Bronchial epithelial cell (primary cell): ENCODE measurements at places on chromosomes 13 and 19.

- no peak for DNase-seq
These were observed 23.2 kb downstream of the CATSPERD start for GRCh38 chr19:5743630-5744029.

GRCh38 chr19:47309608-47310007 lies at the start of gene C5AR1:
C5AR1 (plus strand) TSS chr19:47309861; CDS start chr19:47309896, 35 bp downstream.
- DNase-seq = no peak

DNA sequence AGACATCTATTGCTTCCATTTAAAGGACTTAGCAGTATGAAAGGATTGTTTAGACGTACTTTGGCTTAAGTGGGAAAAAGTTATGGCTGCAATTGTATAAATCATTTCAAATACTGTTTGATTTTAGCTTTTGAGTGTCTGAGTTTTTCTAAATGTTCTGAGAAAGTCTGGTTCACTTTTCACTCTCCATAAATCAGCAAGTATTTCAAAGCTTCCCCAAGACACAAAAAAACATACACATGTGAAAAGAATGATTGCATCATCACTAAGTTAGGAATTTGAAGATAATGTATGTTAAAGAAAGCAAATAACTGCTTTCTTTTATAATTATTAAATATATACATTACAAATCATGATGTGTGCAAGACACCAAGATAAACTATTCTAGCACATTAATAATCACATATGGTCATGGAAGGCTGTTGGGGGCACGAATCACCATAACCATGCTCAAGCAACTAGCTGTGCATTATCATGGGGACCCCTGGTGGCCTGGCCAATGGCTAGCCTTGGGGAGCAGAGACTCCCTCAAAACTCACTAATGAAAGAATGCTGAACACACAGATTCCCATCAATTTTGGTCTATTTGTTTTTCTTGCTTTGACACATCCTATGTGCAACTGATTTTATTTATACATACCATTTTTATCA lies 111.1 kb downstream of the MIPEP start:
- no peak for DNase-seq

DNA sequence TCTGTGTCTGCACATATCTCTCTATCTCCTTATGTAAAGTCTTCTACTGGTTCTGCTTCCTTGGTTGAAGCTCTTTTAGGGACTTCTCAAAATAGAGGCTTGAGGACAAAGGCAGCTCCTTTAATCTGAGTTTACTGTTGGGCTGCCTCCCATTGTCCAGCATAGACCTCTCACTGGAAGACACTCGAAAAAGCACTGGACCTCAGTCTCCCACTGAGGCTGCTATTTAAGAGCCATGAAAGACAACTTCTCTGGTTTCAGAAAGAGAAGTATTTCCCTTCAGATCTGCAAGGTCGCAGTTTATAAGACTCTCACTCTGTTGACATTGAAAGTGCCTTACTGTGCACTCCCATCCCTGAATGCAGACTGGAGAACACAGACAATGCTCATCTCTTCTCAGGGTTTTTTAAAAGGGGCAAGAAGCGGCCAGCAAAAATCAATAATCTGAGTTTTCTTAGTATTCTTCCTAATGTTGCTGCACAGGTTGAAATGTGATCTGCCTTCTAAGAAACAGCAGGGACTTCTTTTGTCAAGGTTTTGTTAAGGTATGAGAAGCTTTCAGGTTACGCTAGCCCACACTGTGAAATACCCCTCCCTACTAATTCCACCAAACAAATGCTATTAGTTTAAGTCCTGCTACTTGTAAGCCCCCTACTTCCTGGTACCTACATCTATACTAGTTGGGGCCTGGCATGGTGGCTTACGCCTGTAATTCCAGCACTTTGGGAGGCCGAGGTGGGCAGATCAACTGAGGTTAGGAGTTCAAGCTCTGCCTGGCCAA lies 450.0 kb upstream of the SLC10A2 start:
- DNase-seq = no peak

DNA sequence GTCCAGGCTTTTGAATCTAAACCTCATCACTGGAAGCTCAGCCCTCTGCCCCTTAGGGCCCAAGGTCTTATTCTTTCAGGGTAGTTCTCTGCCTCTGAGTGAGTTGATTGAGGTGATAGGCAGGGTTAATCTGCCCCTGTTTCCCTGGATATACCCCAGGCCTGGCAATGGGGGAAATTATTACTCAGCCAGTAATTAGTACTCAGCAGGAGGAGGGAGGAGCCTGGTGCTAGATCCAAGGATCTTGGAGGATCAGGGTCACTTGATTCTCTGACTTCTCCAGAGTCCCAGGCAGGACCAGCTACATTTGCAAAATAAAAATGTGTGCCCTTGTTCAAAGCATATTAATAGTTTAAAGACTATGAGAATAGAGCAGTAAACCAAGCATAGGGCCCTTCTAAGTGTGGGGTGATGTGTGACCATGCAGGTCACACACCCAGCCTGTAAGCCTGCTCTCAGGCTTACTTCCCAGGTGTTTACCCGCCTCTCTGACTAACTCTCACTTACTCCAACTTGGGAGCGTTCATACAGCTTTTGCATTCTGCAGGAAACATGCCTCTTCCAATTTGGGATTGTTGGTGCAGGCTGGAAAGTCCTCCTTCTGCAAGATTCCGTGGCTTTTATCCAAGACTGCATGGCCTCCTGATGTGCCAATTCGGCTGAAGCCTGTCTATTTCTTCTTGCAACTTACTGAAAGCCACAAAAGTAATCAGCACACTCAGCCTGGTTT lies 7.9 kb upstream of the STK24 start:
- DNase-seq = peak; percentile 84

DNA sequence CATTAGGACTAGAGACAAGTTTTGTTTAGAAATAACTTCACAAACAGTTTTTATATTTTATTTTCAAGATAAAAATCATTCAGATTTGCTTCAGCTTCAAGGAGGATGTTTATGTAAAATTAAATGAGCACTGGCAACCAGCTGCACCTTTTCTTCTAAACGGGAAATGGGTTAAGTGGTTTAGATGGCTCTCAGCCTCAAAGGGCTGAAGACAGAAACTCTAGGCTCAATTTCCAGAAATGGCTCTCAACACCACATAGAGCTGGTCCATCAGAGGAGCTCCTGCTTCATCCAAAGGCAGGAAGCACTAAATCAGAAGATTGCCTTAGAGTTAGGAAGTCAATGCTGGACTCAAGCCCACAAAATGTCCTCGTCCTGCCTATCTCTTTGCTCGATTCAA lies 74.7 kb downstream of the ZNF429 start:
- DNase-seq = no peak

DNA sequence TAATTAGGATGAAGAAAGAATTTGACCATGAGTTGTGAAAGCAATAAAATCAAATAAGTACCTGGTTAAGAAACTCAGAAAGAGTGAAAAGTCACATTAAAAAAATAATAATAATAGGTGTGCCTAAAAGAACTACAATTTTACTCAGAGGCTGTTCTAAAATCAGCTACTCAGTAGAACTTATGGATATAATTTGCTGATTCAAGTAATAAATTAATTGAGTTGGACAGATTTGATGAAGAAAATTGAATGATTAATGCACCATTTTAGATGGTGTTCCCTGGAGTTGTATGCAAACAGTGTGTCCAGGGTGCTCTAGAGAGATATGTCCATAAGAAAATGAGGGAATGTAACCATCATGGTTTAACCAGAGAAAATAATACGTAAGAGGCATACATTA lies 2852.5 kb downstream of the PCDH9 start:
- no peak for DNase-seq

- peak; percentile 78 for DNase-seq
These were observed 55.7 kb downstream of the SPATA13 start for GRCh38 chr13:24216176-24216575.

DNA sequence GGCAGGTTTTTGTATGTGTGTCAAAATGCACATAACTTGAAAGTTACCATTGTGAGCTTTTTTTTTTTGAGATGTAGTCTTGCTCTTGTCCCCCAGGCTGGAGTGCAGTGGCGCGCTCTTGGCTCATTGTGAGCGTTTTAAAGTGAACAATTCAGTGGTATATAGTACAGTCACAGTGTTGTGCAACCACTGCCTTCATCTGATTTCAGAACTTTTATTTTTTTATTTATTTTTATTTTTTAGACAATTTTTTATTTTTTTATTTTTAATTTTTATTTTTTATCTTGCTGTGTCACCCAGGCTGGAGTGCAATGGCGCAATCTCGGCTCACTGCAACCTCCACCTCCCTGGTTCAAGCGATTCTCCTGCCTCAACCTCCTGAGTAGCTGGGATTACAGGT lies 15.0 kb downstream of the SLC25A42 start:
- DNase-seq = no peak
